ENCODE measurements at places on chromosomes 5 and 9.

DNA sequence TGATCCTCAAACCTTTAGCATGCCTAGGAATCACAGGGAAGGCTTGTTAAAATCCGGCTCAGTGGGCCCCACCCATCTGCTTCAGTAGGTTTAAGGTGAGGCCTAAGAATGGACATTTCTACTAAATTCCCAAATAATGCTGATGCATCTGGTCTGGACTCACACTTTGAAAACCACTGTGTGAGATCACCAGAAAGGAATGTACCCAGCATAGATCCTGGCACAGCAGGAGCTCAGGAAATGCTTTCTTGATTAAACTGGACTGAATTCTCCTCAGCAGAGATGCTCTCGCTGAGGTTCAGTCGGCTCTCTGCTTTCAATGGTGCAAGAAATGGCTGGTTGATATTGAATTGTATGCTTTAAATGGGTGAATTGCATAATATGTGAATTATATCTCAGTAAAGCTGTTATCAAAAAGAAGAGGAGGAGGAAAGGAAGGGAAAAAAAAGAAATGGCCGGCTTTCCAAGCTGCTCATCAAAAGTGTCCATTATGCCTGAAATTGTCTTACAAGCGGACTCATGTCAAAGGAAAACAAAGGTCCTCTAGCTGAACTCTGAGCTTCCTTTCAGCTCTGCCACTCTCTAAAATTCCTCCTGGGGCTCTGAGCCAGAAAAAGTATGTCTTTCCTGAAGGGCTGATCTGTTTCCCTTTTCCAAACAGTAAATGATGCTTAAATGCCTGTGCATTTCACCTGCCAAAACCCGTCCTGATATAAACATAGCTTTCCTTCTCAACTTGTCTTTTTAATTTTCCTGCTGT is 77.6 kb upstream of the SAP30L start:
- DNase-seq, result no peak

- no peak for DNase-seq
Observed at GRCh38 chr9:14205463-14205862, 108.5 kb downstream of the NFIB start.

GRCh38 chr5:158142156-158142555 is 283.2 kb upstream of the CLINT1 start:
- DNase-seq, result no peak

- no peak for DNase-seq
Observed at GRCh38 chr9:3946840-3947587, 352.9 kb downstream of the GLIS3 start.

DNA sequence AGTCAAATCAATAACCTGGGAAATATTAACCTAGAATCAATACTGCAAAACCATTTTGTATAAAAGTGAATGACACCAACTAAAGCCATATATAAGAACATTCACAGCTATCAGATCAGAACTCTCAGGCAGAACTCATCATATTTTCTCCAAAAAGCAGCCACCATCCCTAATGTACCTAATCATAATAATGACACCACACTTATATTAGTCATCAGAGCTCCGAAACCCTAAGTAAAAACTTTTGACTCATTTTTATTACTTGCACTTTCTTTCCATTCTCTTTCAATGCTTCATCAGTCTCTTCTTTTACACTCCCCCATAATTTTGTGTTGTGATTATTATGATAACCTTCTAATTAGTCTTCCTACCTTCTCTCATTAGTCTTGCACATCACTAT is 45.3 kb downstream of the INSL6 start:
- DNase-seq, result no peak

DNA sequence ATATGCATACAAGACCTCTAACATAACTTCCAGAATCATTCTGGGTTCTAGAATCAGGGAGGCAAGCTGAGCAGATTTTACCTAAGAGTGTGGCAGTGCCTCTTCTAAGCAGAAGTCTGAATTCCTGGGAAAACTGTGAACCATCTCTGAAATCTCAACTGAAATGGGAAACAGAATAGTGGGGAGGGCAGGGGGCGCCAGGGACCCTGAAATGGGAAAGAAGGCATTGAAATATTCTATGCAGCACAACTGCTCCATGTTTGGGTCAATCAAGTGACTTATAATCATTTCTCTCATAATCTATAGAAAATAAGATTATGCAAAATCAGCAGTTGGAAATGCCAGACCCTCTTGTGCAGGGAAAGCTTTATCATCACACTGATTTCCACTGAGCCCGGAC is 156.1 kb downstream of the EBF1 start:
- no peak for DNase-seq

DNA sequence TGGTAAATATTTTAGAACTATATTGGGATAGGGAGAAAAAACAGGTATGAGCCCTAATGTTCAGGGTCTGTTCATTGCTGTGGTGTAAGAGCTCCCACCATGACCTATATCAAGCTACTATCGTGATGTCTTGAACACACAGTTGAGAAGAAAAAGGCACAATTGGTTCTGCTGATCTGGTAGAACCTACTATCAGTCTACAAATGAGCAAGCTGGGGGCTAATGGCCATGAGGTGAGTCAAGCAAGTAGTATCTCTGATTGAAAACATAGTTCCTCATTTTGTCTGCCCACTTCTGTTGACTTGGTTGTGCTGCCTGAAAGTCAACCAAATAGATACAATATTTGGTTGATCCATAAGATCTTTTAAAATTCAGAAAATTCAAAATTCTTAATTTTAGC is 1026.3 kb downstream of the CDH12 start:
- DNase-seq, result no peak

- DNase-seq, result no peak
Observed at GRCh38 chr9:131259432-131259898, 16.8 kb downstream of the FAM78A start.

- DNase-seq, result no peak
Observed at GRCh38 chr5:112248623-112249022, 170.5 kb downstream of the EPB41L4A start.

DNA sequence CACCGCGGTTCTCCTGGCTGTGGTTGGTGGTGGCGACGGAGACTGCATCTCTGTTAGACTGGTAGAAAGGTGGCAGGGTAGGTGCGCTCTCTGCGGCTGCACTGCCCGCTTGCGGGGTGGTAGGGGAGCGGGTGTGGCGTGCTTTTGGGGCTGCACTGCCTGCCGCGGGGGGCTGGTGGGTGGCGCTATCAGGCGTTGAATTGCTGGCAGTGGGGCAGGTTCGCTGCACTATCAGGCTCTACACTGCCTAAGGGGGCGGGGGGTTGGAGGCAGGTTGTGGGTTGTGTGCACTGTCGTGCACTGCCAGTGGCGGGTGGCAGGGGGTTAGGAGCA is 21.0 kb upstream of the TRIM52 start:
- DNase-seq, result no peak

DNA sequence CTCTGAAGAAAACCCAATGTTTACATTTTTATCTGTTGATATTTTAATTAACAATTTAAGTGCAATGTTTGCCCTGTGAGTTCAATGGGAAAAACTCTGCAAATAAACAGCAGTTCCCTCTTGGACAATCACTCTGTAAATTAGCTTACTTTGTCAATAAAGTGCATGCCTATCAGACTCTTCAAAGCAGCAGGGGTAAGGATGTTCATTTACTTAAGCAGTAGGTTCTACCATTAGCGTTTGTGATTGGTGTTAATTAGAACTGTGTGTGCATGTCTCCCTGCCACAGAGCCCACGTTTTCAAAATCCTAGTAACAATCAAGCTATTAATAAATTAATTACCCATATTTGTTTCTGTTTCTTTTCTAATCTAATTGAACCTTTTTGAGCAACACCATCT is 1921.6 kb upstream of the WWC1 start:
- DNase-seq, result no peak

GRCh38 chr9:95103281-95103771 is 214.2 kb downstream of the FANCC start:
- DNase-seq, result no peak

- DNase-seq, result no peak
Observed at GRCh38 chr5:146463446-146463845, 16.3 kb downstream of the TCERG1 start.

GRCh38 chr5:178423901-178424809 is 166.0 kb downstream of the COL23A1 start:
- DNase-seq, result no peak

GRCh38 chr5:6545036-6545693 is 87.7 kb downstream of the NSUN2 start:
- no peak for DNase-seq

- DNase-seq, result no peak
Observed at GRCh38 chr5:104800440-104801048, 1238.0 kb upstream of the NUDT12 start.

GRCh38 chr5:62729675-62730074 is 151.1 kb downstream of the LRRC70 start:
- no peak for DNase-seq

GRCh38 chr9:130299785-130300615 is 34.4 kb downstream of the HMCN2 start:
- DNase-seq, result no peak

DNA sequence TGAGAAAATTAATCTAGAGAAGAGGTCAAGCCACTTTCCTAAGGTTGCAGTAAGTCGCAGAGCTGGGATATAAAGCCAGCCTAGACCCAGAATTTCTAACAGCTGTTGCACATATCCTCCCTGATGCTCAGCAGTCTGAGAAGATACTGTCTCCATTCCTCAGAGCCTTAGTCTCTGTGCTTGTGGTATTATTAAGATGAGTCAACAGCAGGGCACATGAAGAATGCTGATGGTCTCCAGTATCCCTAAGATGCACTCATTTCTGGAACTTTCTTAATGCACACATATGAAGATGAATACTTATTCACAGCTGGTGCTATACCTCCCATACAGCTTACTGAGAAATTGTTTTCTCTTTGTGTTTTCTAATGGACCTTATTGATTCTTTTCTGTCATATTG is 32.5 kb downstream of the SGCD start:
- DNase-seq, result no peak

DNA sequence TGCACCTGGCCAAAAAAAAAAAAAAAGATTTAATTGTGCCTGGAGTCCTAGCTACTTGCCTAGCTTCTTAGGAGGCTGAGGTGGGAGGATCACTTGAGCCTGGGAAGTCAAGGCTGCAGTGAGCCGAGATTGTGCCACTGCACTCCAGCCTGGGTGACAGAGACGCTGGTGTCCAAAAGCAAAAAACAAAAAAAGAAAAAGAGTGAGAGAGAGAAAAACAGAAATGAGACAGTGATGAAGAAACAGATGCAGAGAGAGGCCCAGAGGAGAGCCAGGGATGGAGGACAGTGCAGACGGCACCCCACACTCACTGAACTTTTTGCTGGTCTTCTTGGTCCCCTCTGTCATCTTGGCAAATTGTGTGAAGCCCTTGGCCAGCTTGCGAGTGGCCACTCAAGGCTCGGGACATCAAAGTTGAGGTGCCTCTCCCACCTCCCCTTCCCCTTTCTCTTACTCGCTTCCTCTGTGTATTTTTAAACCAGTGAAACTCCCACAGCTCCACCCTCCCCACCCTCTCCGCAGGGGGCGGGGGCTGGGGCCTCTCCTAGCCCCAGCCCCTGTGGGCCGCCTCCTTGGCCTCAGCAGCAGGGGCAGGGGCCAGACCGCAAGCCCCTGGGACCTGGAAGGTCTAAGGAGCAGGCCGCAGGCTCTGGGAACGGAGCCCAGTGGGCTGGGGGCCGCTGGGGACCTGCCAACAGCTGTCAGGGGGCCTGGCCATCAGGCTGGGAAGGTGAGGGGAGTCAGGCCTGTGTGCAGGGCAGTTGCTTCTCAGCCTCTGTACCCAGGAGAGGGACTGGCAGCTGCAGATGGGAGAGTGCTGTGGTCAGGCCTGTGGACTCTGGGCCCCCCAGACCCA is at the start of gene SH2D3C:
Gene SH2D3C (minus strand): TSS at position 387 of the 856 bp plus-strand sequence. CDS start 39 bp downstream, at position 348.
- DNase-seq, result no peak

DNA sequence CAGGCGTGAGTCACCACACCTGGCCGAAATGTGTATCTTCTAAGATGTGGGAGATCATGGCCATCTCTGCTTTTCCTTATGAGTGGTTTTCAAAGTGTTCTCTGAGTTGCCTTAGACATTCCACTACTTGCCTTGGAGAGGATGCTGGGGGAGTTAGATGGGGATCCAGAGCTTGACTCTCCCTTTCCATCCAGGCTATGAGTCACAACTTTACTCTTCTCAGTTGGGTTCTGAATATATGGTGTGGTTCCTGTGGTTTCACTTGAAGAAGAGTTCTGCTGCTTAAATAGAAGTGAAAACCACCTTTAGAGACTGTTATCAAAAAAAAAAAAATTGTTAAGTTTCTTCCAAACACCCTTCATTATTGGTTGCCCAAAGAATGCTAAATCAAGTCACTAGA is 217.6 kb downstream of the ZNF608 start:
- no peak for DNase-seq

DNA sequence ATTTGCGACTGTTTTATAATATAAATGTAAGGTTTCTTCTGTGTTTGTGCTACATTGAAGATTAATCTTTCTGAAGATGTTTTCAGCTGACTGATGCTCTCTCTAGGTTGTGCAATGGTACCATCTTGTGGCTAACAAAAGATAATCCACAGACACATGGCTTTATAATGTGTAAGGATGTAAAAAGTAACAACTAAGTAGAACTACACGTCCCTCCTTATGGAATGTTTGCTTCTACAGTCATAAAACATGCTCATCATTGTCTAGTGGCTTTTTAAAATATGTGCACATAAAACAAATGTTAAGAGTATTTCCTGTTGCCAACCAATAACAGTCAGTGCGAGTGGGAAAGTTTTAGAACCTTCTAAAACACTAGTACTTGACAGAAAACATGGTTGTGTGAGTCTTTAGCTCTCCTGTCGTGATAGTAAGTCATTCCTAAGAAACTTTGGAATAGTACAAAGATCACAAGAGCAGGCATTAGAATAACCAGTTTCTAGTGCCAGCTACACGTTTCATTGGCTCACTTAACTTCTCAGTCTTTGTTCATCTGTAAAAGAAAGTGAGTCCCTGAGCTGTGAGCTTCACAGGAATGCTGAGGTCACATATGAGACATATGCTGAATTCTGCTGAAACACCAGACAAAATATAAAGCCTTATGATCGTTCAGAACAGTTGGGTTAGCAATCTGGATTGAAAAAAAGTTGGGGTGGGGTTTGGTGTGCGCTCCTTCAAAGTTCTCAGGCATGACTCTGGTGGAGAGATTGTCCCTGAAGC is 75.7 kb upstream of the GLIS3 start:
- DNase-seq, result no peak

- DNase-seq, result no peak
Observed at GRCh38 chr5:112126982-112127381, 292.1 kb downstream of the EPB41L4A start.

- no peak for DNase-seq
Observed at GRCh38 chr9:130172858-130173665, 858 bp downstream of the NCS1 start.

- no peak for DNase-seq
Observed at GRCh38 chr5:148387325-148387724, 3.6 kb downstream of the FBXO38 start.

GRCh38 chr9:27602142-27602861 is 29.0 kb upstream of the C9orf72 start:
- DNase-seq, result no peak

All from amygdala (tissue), 56 donors.